ENCODE measurements at places on chromosomes 4 and X.
A peak's percentile ranks its signal among the peaks of the same experiment; 100 is the strongest.

DNA sequence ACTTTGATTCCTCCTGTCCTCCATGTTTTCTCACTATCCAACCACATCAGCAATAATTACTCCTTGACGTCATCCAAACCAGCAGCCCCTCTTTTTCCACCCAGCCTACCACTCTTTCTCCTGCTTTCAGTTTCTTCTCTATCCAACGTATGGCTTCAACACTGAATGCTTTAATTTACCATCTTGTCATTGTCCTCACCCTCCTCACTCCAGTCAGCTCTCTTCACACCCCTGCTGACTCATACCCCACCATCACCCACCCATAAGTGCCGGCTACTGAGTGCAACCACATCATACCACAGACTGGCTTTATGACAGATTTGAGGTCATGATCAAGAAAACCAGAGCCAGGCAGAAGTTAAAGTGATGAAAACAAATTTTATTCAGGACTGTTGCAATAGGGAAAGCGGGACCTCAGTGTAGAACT, 9.8 kb upstream of the ANXA5 start:
- no peak for DNase-seq

- DNase-seq = no peak
Measured at GRCh38 chrX:40285876-40286275, 188.1 kb upstream of the BCOR start.

- no peak for DNase-seq
Measured at GRCh38 chr4:93981594-93981993, 153.0 kb downstream of the ATOH1 start.

DNA sequence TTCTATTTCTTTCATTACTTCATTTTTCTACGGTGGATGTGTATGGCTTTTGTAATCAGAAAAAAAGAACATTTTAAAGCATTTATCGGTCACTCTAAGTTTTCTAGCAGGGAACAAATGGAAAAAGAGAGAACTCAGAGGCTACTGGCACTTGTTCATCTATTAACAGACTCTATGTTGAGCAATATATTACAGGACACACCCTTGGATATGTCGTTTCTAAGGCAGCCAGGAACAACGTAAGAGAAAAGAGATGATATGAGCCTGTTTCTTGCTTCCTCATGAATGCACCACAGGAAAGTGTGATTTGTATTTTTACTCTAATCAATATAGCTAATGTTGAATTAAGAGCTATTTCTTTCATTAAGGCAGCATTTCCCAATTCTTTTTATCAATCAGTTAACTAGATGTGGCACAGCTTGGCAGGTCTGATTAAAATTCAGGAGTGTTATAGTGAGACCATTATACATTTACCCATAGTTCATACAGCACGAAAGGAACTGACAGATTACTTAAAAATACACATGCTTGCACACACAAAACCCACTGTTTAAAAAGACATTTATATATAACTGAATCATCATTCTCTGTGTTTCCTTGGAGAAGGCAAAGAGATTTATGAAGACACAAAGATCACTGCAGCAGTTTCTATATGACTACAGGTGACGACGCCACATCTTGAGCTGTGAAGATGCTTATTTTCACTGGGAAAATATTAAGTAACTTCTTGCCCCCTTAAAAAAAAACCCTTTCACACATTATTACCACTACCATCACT, 13.0 kb downstream of the RAB9B start:
- no peak for DNase-seq

- no peak for DNase-seq
Measured at GRCh38 chrX:73577361-73577760, 14.4 kb downstream of the CHIC1 start.

- DNase-seq = no peak
Measured at GRCh38 chr4:47703956-47704355, 133.9 kb downstream of the CORIN start.

DNA sequence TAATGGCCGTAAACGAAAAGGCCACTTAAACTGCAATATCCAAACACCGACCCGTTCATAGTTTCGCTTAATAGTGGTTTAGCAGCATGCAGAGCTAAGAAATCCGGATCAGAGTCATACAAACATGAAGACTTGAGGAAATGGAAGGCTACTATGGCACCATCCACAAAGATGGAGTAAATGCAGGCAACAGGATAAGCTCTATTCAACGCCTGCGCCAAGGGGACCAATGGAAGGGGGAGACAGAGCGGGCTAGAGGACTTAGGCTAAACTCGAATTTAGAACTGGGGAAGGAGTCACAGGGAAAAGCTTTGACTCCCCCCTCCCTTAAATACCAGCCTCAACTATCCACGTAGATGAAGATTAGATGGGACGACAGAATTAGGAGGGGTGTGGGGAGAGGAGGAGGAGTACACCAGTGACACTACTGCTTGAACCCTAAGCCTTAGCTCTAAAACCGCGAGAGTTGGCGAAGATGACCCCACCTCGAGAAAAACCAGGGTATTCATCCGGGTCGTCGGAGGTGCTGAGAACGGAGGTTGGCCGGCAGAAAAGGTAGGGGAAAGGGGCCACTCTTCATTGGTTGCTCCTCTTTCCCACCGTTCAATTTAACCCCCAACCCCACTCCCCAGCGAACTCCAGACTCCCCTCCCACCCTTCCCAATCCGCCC, 3.5 kb downstream of the HUWE1 start:
- DNase-seq = peak; percentile 16

DNA sequence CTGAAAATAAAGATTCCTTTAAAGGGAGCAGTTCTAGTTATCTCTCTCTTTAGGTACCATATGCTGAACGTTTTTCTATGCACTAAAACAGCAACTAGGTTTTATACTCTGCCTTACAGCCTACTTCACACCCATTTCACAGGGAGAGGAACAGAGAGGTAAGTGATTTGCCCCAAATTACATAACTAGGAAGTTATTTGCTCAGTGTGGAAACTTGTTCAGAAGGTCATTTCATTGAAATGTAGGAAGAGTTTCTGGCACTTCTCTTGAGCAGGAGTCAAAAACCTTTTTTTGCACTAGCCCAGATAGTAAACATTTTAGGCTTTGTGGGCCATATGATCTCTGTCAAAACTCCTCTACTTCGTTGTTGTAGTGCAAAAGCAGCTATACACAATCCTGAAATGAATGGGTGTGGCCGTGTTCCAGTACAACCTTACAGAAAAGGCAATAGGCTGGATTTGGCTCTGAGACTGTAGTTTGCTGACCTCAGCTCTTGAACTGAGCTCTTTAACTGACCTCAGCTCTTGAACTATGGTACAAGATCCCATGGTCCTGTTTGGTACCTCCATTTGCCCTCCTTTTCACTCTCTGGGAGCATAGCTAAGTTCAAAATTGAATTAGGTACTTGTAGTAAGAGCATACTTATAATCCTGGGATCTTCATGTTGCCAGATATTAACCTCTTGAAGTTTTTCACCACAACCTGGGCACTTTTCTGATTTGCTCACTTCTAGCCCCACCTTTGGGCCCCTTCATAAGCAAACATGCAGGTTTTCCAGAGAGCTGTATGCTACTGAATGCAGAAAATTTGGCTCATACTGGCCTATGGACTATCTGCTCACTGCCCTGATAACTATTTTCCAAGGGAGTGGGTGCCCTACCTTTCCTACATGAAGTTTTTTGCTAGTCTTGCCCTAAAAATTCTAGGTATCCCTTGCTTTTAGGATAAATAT, 53.3 kb downstream of the AR start:
- no peak for DNase-seq

DNA sequence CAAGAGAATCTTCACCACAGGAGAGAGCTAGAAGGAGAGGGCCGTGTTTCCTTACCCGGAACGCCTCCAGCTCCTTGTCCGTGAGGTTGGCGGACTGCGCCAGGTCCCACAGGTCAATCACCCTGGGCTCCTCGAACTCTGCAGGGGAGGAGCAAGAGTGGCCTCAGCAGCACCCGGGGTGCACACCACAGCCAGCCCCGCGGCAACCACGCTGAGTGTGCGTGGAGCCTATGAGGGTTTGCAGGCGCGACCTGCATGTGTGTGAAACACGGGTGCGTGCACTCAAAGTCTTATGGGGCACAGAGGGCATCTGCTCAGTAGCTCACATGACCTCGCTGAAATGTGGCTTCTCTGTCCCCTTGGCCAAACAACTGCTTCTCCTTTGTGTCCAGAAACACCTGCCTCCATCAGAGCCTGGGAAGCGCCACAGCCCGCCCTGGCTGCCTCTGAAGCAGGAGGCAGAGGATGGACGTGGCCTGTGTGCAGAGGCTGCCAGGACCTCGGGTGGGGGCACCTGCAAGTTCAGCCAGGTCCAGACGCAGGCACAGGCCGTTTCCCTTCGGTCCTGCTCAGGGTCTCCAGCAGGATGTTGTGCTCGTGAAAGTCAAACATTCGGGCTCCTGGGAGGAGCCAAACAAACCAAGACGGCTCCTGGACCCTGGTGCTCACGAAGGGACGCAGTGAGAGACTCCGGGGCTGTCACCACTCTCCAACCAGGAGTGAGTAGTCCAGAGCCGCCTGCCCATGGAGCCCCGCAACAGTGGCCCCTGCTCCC, 16.0 kb downstream of the LRPAP1 start:
- DNase-seq = no peak

DNA sequence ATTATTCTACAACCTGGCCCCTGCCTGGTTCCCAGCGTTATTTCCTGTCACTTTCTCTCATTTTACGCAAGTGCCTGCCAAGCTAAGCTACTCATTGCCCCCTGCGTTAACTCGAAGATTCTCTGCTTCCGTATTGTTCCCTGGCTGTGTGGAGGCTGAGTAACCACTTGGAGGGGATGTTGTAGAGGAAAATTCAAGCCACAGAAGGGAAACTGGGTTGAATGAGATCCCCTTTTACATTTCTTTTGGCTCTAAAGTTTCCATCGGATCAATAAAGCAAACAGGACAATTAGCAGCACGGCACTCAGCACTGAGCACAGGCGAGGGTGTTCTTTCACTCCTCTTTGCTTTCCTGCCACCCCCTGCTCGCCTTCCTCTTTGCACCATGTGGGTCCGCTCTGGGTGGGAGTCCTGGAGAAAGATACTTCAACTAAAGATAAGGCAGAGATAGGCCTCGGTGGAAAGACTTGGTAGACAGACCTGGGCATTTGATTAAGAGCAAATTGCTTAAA, 4.2 kb upstream of the TMSB4X start:
- no peak for DNase-seq

GRCh38 chr4:47672696-47673095, 165.2 kb downstream of the CORIN start:
- no peak for DNase-seq

DNA sequence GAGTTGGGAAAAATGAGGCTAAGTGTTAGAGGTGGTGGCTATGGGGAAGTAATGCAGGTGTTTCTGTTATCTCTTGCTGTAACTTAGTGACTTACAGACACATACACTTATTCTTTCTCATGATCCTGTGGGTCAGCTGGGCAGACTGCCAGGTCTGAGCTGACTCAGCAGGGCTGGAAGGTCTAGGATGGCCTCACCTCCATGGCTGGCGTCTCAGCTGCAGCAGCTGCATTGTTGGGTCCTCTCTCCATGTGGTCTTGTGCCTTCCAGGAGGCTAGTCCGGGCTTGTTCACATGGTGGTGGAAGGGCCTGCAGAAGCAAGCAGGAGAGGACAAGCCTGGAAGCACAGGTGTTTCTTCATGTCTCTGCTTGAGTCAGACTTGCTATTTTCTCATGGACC, 172.7 kb downstream of the NHS start:
- DNase-seq = no peak

DNA sequence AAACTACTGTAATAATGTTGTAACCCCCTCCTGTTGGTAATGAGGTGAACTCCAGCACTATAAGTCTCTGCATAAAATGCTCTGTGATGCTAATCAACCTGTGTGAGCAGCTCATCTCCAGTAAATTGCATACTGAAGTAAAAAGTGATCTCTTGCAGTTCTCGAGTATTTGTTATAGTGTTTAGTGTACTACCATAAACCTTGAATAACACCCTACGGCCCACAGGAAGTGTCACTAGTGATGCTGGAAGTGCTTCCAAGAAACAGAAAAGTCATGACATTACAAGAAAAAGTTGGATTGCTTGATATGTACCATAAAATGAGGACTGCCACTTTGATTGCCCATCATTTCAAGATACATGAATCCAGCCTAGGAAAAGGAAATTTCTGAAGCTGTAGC, 39.0 kb downstream of the IL15 start:
- DNase-seq = no peak

DNA sequence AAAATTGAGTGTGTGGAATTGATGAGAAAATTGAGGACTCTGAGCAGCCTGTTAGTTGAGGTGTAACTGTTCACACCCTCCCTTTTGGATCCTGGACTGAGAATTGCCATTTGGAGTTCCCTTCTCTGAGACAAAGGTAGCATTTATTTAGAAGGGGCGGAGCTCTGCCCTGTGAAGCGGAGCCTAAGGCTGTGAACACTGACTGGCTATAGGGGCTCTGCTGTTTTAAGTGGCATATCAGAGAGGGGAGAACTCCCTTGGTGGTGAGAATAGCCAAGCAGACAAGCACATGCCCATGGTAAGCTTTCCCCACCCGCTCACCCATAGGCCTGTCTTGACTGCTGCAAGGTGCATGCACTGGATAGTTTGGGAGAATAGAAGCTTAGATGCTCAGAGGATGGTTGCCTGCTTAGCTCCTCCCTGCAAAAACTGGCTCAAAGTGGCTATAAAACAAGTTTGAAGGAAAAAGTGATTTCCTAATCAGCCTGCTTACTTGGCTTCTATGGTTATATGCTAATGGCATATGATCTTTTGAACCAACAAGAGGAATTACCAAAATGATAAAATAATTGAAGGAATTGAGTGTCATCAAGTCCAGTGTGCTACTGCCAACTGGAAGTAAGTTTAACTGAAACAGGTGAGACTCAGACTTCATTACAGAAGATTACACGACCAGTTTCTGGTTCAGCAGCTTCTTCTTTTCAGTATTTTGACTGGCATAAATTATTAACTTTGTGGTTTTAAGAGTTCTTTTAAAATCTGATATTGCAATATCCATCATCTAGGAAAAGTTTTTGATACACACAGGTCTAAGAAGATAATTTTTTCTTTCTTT, 108.4 kb downstream of the AFF1 start:
- no peak for DNase-seq

- no peak for DNase-seq
Measured at GRCh38 chr4:78528327-78528726, 23.2 kb upstream of the ANXA3 start.

DNA sequence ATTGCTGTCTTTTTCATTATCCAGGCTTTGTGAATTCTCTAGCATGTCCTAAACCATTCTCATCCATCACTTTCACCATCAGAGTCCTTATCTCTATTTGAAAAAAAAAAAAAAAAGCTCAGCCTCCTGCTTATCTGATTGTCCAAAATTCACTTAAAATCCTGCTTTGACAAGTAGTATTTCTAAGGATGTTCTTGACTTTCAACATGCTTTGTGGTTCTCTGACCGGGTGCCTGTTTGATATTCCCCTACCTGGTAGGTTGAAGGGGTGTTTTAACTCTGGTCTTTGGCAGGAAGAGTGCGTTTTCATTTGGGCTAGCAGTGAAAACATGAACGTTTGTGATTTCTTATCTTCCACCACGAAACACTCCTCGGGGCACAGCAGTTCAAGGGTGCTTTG, 17.3 kb upstream of the BBS12 start:
- no peak for DNase-seq

DNA sequence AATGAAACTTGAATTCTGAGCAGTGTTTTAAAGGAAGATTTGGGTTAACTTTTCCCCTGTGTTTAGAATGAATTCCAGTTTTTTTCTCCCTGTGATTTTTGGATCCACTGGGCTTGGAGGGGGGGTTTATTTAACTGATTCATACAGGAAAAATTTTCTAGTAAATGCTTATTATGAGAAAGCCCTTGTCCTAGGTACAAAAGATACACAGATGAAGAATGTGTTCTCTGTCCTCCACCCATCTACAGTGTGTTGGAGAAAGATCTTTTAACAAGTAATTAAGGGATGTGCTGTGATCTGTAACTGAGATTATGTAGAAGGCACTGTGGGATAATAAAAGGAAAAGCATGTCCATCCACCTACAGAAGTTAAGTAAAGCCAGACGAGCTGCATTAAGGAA, 103.9 kb downstream of the STIM2 start:
- no peak for DNase-seq

GRCh38 chrX:42094218-42094617, 170.9 kb upstream of the CASK start:
- no peak for DNase-seq
